ENCODE measurements at places on chromosomes 5 and 9.

GRCh38 chr9:133233681-133234432, 24.8 kb upstream of the OBP2B start:
- DNase-seq, result no peak

DNA sequence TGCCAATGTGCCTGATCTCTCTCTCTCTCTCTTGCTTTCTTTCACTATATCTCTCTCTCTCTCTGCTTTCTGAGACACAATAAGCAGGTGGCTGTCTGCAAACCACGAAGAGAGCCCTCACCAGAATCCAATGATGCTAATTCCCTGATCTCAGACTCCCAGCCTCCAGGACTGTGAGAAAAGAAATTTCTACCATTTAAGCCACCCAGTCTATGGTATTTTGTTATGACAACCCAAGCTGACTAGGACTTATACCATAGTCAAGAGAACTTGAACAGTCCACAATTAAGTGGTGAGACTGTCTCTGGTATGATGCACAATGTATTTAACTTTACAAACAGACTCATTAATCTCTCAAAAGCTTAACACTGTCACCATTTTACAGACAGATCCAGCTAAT, 67.0 kb downstream of the NFIB start:
- DNase-seq, result no peak

DNA sequence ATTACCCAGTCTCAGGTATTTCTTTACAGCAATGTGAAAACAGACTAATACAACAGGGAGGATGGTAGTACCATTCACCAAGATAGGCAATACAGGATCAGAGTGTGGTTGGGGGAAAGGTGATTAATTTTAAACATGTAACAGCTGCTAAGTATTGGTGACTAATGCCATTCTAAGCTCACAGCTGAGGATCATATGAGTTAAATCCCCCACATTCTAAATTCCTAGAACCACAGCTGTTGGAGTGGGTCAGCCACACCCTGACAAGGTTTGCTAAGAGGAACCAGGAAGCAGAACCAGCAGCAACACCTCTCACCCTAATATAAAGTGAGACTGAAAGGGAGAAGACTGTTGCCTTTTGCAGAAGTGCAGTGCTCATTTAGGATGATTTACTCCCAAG, 24.8 kb downstream of the HSPB3 start:
- no peak for DNase-seq

DNA sequence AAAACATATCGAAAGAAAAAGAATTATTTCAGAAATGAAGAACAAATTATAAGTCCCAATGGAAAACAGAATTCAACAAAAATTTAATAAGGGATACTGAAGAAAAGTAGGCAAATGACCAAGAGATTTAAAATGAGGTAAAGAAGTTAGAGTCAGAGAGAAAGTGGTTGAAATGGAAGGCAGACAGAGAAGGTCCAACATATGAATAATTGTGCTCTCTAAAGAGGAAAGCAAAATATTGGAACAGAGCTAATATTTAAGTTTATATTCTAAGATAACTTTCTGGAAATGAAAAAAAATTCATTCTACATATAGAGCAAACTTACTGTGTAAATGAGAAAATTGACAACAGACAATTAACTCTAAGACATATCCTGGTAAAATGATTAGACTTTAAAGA, 94.1 kb downstream of the PTCH1 start:
- DNase-seq, result no peak

DNA sequence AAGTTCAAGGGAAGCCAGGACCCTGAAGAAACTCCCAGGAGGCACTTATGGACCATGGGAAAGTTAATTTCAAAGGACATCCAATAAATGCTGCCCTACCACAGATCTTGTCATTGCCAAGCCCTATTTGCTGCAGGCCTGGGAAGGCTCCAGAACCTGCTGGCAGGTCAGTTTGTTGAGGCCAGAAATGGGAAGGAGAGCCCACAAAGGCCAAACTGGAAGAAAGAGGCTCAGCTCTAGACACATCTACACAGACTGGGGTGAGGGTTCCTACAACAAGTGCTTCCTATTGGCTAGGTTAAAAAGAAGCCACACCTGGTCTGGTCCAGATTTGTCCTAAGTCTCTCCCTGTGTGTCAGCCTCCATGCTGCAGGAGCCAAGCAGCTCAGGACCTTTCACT, 94.4 kb downstream of the SIL1 start:
- DNase-seq, result no peak

Measured in activated gamma-delta T cell treated with anti-CD3 and anti-CD28 coated beads, Interleukin-2, amount 50 U/mL, for 16 hours (primary cell).